CD4-positive, alpha-beta T cell treated with Interleukin-6 at 100 ng/mL for 8 hours (primary cell): ENCODE measurements at places on chromosomes 4 and X.

DNA sequence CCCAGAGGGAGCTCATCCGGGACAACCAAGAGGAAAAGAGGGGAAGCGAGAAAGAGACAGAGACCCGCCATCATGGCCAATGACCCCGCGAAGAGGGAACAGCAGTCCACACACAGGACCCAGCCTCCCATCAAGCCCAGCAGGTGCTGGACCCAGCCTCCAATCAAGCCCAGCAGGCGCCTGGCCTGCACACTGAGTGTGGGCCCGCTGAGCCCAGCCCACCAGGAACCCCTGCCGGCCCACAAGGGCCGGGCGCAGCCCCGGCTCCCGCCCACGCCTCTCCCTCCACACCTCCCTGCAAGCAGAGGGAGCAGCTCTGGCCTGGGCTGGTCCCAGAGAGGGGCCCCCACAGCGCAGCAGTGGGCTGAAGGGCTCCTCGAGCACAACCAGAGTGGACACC lies 391.1 kb downstream of the IDS start:
- DNase-seq: no peak

- no peak for DNase-seq
These were observed 161.3 kb upstream of the PCDH18 start for GRCh38 chr4:137693641-137694040.

DNA sequence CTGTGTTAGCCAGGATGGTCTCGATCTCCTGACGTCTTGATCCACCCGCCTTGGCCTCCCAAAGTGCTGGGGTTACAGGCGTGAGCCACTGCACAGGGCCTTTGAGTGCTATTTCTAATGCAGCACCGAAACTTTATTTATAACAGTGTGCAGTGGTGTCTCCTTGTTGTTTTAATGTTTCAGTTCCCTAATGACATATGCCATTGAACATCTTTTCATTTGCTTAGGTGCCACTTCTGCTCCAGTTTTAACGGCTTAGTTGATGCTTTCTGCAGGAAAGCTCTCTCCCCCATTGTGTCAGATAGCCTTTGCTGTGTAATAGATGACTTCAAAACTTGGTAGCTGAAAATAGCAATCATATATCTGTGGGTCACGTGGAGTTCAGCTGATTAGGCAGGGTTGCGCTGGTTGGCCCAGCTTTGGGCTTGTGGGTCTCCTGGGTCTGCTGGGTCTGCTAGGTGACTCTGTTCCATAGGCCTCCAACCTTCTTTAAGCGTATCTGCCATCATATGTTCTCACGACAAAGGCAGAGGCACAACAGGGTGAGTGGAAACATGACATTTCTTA lies 76.4 kb upstream of the SHISA3 start:
- no peak for DNase-seq

DNA sequence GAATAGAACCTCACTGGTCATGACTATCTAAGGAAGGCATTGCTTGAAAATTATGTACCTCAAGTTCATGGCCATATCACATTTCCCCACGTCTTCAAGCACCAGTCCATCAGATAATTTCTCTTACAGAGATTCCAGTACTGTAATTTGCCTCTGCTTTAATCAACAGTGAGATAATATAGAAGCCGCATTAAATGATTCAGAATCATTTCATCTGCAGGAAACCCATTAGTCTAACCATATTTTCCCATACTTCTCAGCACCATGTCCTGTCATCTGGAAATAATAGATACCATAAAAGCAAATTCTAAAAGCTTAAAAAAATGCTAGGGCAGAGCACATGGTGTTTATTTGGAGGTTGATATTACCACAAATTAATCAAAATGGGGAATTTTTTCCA lies 310.3 kb upstream of the SLIT2 start:
- no peak for DNase-seq

- no peak for DNase-seq
These were observed 23.4 kb downstream of the WFS1 start for GRCh38 chr4:6293097-6293445.

DNA sequence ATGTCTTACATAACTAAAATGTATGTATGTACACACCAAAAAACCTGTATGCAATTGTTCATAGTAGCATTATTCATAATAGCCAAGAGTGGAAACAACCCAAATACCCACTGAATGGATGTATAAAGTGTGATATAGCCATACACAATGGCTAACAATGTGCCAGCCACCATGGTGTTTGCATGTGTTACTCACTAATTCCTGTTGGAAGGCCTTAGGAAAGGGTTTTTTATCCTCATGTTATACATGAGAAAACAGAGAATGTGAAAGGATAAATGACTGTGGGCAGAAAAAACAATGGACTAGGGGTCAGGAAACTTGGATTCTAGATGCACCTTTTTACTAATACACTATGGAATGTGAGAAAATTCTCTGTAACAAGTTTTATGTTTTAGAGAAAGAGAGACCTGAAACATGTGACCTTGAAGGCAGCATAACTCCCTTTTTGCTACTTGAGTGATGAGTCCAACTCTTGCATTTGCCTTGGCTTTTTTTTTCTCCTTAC lies 55.7 kb downstream of the TIGD2 start:
- DNase-seq: no peak

- no peak for DNase-seq
These were observed 300.7 kb downstream of the USP46 start for GRCh38 chr4:52358366-52358765.
